Fibroblast of skin of abdomen (primary cell): ENCODE measurements at places on chromosomes 12 and 14.

DNA sequence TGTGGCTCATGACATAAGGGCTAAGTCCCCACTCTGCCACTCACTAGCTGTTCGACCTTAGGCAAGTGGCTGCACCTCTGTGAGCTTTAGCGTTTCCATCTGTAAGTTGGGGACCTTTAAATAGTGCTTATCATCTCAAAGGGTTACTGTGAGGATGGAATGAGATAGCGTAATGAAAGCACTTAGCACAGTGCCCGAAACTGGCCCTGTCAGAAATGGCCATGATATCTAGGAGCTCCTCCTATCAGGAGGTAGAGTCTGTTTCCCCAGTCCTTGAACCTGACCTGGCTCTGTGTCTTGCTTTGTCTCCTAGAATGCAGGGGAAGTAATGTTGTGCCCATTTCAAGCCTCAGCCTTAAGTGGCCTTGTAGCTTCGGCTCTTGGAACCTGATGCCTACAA lies 211.0 kb downstream of the RBM19 start:
- DNase-seq, result no peak

DNA sequence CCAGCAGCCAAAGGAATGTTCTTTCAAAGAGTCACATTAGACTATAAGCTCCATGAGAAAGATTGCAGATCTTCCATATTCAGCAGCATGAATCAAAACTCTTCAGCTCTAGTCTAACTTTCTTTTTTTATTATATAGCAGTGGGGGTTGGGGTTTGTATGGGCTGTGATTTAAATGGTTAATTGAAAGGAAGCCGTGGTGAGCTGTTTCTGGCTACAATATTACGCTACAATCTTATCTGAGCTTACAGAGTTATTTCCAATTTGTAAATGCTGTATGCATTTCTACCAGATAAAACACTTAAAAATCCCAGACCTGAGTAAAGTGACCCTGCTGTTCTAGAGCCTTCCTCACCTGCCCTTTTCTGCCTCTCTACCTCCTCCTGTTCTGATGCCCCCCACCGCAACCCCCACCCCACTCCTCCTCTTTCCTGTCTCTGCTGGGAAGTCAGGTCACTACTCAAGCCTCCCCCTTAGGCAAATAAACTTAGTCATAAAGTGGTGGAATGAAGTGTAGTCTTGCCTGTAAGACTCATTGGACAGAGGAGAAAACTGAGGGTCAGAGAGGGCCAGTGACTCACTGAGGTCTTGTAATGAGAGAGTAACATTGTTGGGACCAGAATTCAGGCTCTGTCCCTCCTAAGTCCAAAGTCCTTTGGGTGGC lies 1089.5 kb downstream of the BCL11B start:
- DNase-seq, result peak; percentile 28

DNA sequence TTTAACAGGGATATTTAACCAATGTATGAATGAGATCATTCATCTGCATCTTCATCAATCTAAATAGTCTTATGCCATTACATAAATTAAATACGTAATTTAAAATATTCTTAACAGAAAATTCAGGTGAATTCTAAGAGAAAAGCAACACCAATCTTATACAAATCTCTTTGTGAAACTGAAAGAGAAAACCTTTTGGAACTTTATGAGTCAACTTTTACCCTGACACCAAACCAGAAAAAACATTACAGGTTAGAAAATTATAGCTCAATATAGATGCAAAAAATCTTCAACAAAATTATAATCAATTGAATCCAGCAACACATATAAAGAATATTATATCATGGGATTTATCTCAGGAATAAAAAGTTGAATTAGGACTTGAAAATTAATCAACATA lies 3.4 kb downstream of the GLIPR1L1 start:
- DNase-seq, result no peak

GRCh38 chr12:117489671-117490070 lies 128.2 kb upstream of the NOS1 start:
- DNase-seq, result peak; percentile 13

GRCh38 chr12:90280033-90280432 lies 571.4 kb upstream of the ATP2B1 start:
- DNase-seq, result peak; percentile 77
